T-helper 17 cell (primary cell): ENCODE measurements at places on chromosomes 16 and 17. TPM values are rescaled to one million over a fixed set of nuclear protein-coding genes. Genes with fewer than 3 reads are reported as not detected.
A peak's percentile ranks its signal among the peaks of the same experiment; 100 is the strongest.

The TBC1D3G gene
- total RNA-seq = 0.75 TPM

The HOXB1 gene
- total RNA-seq = not detected

The EME2 gene
- total RNA-seq = 30.6 TPM

The KLHL10 gene
- not detected for total RNA-seq

The KRTAP9-2 gene
- total RNA-seq = not detected

The TRAF7 gene
- total RNA-seq = 32.4 TPM

The SSTR5 gene
- not detected for total RNA-seq

The ABCC11 gene
- total RNA-seq = not detected

The RSKR gene
- total RNA-seq = 8.1 TPM

The TPSAB1 gene
- not detected for total RNA-seq

The TMEM238L gene
- total RNA-seq = not detected

The KRT32 gene
- total RNA-seq = not detected

The CD300LG gene
- not detected for total RNA-seq

The CLEC10A gene
- total RNA-seq = 7.1 TPM

The TBC1D3I gene
- total RNA-seq = 0.57 TPM

DNA sequence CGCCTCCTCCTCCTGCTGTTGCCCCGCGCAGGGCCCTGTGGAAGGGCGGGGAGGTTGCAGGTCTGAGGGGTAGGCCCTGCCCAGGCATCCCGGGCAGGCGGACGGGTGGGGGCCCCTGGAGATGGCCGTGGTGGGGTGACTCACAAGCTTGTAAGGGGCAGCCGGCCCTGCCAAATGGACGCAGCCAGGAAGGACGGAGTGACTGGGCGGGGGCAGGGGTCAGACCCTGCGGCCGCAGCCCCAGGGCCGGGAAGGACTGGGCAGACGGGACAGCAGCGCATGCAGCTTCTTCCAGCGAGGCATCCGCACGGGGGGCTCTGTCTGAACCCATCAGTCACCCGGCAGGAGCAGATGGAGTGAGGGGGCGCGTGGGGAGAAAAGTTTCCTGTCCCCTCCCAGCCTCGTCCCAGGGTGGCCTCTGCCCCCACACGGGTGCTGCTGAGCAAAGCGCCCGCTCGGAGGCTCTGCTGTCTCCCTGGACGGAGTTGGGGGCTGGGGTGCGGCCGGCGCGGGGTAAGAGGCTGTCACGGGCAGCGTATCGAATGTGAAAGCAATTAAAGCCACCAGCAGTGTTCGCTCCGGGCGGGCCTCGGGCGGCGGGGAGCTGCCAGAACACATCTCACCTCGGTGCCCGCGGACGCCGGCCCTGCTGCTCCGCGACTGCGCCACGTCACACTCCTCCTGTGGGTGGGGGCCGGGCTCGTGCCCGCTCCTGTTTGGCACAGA is 5.4 kb upstream of the PRR35 start:
- DNase-seq = no peak

DNA sequence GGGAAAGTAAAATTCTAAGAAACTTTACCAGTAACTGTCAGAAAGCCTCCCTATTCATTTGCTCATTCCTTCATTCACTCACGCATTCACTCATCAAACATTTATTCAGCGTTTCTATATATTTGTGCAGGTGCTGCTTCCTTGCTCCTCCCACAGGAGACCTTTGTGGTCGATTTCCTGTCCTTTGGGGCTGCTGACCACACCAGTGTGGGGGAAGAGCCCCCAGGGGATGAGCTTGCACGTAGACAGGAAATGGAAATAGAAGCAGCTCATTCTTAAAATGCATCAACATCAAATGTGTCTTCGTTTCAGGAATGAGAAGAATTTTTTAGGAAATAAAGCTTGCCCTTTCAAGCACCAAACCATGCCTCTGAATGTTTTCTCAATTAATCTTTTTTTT is 9.6 kb downstream of the PIK3R6 start:
- DNase-seq = no peak

- no peak for DNase-seq
Observed at GRCh38 chr17:54945671-54946070, 22.8 kb downstream of the COX11 start.

DNA sequence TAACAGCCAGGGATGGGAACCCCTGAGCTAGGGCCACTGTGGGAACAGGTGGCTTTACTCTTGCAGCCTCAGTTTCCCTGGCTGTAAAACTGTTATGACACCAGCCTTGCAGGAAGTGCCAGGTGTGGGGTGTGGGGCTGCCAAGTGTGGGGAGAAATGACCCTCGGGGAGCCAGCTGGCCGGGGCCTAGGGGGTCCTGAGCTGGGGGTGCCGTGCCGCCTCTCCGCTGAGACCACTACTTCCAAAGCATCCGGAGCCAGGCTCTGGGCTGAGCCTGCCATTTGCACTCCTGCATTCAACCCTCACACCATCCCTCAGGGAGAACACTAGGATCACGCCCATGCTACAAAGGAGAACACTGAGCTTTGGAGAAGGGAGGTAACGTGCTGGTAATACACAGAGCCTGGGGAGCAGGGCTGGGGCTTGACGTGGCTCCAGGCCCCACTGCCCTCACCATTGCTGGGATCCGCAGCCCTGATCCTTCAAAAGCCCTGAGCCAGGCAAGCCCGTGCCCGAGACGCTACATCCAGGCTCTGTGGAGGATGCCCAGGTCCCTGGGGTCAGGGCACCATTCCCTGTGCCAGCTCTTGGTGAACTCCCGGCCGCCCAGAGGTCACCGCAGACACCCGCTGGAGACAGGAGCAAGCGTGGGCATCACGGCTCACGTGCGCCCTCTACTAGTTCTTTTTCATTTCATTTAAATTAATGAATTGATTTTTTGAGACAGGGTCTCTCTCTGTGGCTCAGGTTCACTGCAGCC is 28.8 kb upstream of the GINS2 start:
- DNase-seq = peak; percentile 19

DNA sequence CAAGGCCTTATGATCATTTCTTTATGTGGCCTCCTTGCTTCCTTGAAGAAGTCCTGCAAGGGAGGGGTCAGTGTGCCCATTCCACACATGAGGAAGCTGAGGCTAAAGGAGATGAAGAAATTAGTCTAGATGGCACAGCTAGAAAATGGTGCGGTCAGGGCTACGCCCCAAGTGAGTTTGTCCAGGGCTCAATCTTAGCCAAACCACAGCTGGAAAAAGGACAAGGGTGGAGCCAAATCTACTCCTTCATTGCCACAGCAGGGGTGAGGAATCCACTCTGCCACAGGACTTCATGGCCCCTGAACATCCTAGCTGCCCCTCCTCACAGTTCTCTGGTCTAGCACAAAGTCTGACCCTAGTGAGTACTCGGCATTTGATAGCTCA is 16.2 kb downstream of the BEAN1 start:
- no peak for DNase-seq

DNA sequence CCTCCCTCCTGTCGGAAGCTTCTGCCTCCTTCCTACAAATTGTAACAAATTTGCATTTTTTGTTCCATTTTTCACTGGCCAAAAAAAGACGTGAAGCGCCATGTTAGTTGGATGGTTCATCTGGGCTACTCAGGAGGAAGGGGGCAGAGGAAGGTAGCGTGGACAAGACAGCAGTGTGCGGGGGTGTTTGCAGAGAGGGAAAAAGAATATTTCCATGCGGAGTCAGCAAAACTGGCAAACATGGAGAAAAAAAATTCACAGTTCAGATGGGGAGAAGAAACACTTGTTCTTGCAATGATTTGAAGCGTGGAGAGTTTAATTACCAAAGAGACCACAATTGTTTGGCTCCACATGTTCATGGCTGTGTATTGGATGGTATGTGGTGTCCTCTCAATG is 138.8 kb upstream of the ERCC4 start:
- no peak for DNase-seq

DNA sequence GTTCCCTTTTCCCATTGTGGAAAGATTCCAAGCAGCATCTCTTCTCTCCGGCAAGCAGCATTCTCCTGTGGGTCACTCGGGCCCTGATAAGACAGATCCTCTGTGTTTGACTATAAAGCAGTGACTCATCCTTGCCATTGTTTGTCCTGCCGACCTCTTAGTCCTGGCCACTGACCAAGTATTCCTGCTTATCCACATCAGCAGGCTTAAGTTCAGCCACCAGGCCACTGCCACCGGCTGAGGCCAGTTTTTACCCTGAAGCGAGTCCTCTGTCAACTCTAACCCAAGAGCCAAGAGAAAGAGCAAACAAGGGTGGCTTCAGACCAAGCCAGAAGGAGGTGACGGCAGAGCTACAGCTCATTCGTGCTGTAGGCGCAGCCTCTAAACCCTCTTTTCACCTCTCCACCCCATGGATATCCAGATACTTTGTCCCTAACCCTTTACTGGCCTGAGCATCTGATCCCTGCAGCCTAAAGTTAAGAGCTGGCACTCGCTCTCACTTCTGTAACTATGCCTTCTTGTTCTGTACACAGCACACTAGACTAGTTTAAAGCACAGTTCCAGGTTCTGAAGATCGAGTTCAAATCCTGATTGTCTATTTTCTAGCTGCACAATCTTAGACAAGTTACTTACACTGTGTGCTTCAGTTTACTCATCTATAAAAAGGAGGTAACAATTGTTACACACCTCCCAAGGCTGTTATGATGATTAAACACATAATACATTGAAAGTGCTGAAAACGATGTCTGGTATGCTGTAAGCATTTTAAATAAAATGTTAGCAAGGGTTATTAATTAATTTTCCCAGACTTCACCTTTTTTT is 31.0 kb downstream of the SOX9 start:
- no peak for DNase-seq

GRCh38 chr16:85486256-85486915 is 126.7 kb upstream of the GSE1 start:
- no peak for DNase-seq

GRCh38 chr16:86625821-86626220 is 47.5 kb downstream of the FOXL1 start:
- no peak for DNase-seq

DNA sequence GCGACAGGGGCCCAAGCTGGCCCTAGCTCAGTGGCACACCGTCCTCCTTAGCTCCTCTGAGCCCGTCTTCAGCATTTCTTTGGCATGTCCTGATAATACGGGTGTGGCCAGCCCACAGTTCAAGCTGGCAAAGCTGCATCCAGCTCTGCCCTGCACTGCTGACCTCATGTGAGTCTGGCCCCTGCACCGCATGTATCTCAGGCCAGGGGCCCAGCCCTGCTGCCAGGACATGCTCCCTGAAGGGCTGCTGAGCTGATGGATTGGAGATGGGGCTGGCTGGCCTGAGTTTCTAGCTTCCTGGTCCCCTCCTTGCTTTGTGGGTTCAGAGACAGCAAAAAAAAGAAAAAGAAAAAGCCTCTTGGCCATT is 2.4 kb downstream of the DOC2B start:
- DNase-seq = no peak

DNA sequence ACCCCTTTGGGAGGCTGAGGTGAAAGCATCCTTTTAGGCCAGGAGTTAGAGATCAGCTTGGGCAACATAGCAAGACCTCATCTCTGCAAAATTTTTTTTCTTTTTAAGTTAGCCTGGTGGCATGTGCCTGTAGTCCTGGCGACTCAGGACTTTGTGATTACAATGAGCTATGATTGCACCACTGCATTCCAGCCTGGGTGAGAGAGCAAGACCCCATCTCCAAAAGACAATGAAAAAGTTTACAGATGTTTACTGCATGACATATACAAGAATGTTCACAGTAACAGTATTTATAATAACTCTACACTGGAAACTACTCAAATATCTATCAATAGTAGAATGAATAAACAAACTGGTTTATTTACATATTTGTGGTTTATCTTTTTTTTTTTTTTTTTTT is 33.1 kb upstream of the CCL22 start:
- no peak for DNase-seq

DNA sequence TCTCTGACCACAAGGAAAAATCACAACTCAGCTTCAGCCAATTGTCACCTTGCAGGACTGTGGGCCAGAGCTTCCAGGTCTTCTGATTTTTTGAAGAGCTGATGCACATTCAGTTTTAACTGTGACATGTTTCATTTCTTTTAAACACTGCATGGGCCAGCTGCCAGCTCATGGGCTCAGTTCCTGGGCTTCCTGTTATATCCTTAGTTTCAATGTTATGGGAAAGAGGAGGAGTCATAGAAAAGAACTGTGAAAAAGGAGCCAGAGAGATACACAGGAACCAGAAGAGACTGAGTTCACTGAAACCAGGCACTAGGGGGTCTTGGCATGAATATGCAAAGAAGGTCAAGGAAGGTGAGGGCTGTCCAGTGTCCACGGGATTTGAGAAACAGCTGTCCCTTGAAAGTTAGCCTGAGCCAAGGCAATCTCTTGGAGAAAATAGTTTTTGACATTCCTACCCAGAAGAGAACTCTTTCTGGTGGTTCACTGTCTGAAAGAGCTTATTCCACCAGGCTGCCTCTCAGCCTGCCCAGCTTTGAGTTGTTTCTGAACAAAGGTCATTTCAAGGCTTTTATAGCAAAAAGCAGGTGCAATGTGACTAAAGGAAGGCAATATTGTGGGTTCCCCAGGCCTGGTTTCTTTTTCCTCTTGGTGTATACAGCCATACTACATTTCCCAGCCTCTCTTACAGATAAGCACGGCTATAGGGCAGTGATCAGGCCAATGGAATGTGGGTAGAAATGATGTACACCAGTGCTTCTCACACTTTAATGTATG is 10.5 kb downstream of the PDILT start:
- no peak for DNase-seq

- DNase-seq = no peak
Observed at GRCh38 chr17:36728030-36728991, 126.9 kb downstream of the MRM1 start.

- DNase-seq = peak; percentile 52
Observed at GRCh38 chr17:16286009-16286946, 67.0 kb downstream of the CENPV start.

- DNase-seq = no peak
Observed at GRCh38 chr16:54244061-54244886, 42.3 kb downstream of the IRX3 start.

GRCh38 chr17:81365601-81366585 is 29.4 kb upstream of the BAHCC1 start:
- DNase-seq = no peak

DNA sequence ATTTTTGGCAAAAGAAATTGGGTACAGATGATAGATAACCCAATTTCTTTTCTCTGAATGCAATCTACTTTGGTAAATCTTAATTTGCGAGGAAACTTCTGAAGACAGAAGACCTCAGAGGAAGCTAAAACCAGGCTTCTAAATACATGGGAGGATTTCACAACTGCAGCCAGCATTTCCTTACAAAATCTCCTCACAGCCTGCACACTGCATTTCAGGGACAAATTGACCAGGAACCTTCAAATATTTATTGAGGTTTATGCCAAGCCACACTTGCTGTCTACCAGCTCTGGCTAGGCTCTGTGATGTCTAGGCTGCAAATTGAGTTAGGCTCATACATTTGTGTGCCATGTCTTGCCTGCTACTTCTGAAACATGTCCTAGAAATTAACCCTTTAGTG is 167.3 kb upstream of the CDH5 start:
- no peak for DNase-seq

- no peak for DNase-seq
Observed at GRCh38 chr17:73431401-73432205, 119.8 kb upstream of the CDC42EP4 start.

DNA sequence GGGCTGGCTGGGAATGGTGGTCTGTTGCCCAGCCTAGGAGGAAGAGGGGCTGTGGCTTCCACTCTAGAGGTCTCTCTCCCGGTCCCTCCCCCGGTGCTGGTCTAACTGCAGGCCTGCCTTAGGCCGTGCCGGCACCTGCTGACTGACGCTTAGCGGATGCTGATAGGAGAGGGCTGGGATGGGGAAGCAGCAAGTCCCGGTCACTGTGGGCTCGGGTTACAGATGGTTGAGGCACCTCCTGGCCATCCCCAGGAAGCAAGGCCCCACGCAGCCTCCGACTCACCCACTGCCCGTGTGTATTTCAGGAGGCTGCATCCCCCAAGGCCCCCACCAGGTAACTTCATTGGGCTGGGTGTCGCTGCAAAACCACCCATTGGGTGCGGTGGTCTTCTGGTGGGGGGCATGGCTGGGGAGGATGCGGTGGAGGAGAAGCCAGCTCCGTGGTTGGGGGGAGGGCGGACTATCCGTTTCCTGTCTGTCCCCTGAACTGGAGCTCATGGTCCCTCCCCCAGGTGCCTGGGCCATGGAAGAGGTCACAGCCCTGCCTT is 278.9 kb downstream of the SEC14L1 start:
- DNase-seq = no peak
